ENCODE measurements at places on chromosomes 3 and 15. TPM values are rescaled to one million over a fixed set of nuclear protein-coding genes. Genes with fewer than 3 reads are reported as not detected.

Gene CCRL2
- 0.15 TPM for total RNA-seq

Gene CIB2
- 32.3 TPM for total RNA-seq

Gene PP2D1
- not detected for total RNA-seq

Gene MINDY2
- total RNA-seq: 5.4 TPM

Gene CMTM6
- 40.4 TPM for total RNA-seq

Gene ACKR4
- total RNA-seq: not detected

Gene ITPKA
- total RNA-seq: 1.4 TPM

Gene SEMA6D
- not detected for total RNA-seq

Gene CHRFAM7A
- total RNA-seq: 4.9 TPM

Gene GOLGA6L10
- 0.56 TPM for total RNA-seq

Gene MUC20
- 0.59 TPM for total RNA-seq

Gene ZNF106
- 14.1 TPM for total RNA-seq

Gene ERC2
- total RNA-seq: 0.10 TPM

Gene STRA6
- total RNA-seq: 62.5 TPM

Gene CCDC191
- total RNA-seq: 2.2 TPM

Gene LRRN1
- not detected for total RNA-seq

Gene TRPM7
- 27.6 TPM for total RNA-seq

Gene ZBED2
- total RNA-seq: 0.18 TPM

Gene SLC51A
- not detected for total RNA-seq

Gene KNL1
- total RNA-seq: 6.4 TPM

Gene TM6SF1
- total RNA-seq: 0.17 TPM

Gene SPINT1
- total RNA-seq: 0.85 TPM

Gene CGNL1
- 2.0 TPM for total RNA-seq
